Thoracic aorta (tissue), 2 donors: ENCODE measurements at places on chromosomes 12 and 14. TPM values are rescaled to one million over a fixed set of nuclear protein-coding genes. Genes with fewer than 3 reads are reported as not detected.

- no peak overlapping the region for H3K27ac ChIP-seq
- H3K4me1 ChIP-seq, result no peaks in the 10 kb centered on the region
- no peaks in the 10 kb centered on the region for H3K36me3 ChIP-seq
- no peak for DNase-seq
Observed at GRCh38 chr14:55832122-55832911, 252.3 kb downstream of the KTN1 start.

DNA sequence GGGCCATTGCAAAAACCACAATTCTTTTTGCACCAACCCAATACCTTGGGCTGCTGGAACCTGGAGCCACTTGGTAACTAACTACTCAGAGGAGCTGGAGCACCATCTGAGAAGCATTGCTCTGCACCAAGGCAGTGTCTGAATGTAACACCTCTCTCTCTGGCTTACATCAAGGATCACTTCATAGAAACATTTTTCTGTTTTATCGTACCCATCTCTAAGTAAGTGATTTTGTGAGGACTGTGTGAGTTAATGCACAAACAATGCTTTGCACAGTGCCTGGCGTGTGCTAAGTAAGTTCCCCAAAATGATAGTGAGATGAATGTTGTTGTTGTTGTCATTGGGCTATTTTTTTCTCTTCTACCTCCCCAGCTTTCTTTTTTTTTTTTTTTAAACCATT is 111.4 kb downstream of the ADCK1 start:
- no peaks in the 10 kb centered on the region for H3K27me3 ChIP-seq
- H3K4me3 ChIP-seq, result no peak overlapping the region
- H3K36me3 ChIP-seq, result no peaks in the 10 kb centered on the region
- H3K27ac ChIP-seq, result no peak overlapping the region
- DNase-seq, result no peak

GRCh38 chr14:97477353-97477752 is 680.2 kb downstream of the VRK1 start:
- H3K27me3 ChIP-seq, result no peaks in the 10 kb centered on the region
- H3K27ac ChIP-seq, result no peak overlapping the region
- H3K4me1 ChIP-seq, result no peaks in the 10 kb centered on the region
- H3K4me3 ChIP-seq, result no peak overlapping the region
- H3K36me3 ChIP-seq, result no peaks in the 10 kb centered on the region

DNA sequence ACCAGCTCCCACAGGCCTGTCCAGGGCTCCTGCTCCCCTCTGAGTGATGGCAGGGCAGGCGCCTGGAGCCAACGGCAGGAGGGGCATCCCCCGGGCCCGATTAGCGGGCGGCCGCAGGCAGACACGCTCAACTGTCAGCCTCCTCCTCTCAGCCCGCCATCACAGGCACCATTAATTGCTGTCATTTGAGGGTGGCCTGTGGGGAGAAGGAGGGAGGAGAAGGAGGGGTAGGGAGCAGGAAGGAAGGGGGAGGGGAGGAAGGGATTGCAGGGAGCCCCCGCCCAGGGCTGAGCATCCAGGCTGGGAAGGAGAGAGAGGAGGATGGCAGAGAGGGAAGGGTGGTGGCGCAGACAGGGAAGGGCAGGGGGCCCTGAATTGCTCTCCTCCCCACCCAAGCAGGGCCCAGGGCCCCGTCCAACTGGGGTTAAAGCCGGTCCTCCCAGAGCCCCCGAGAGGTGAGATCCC is 36.1 kb downstream of the NCOR2 start:
- no peak for DNase-seq
- H3K27me3 ChIP-seq, result no peaks in the 10 kb centered on the region
- no peaks in the 10 kb centered on the region for H3K4me1 ChIP-seq
- no peak overlapping the region for H3K4me3 ChIP-seq

DNA sequence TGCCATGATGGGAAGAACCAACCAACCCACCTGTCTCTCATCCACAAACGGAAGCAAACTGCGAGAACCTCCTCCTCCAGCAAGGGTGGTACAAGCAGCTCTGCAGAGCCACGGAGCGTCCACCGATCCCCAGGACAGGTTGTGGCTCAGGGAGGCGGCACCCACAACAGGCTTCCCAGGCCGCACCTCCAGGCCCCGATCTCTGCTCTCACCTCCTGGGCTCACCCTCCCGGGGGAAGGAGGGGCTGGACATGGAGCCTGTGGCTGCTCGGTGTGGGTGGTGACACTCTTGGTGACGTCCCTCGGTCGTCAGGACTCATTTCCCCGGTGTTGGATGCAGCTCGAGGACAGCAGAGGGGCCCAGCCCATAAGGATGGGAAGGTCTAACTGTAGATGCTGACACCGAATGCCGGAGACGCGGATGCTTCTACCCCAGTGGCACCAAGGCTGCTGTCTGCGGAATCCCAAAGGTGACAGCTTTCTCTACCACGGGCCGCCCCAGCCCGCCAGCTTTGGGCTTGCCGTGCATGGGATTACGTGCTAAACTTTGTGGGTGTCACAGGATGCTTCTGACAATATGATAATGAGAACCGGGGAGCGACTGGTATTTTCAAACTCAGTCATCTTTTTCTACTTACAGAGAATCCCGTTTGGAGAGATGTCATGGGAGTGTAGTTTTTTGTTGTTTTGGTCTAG is 58.0 kb downstream of the STX2 start:
- peaks cover 3% of the 10 kb centered on the region for H3K4me1 ChIP-seq
- no peak overlapping the region for H3K4me3 ChIP-seq
- H3K36me3 ChIP-seq, result peaks cover 9% of the 10 kb centered on the region
- DNase-seq, result no peak

The NGB gene
- not detected for total RNA-seq

The KRT4 gene
- total RNA-seq, result not detected

DNA sequence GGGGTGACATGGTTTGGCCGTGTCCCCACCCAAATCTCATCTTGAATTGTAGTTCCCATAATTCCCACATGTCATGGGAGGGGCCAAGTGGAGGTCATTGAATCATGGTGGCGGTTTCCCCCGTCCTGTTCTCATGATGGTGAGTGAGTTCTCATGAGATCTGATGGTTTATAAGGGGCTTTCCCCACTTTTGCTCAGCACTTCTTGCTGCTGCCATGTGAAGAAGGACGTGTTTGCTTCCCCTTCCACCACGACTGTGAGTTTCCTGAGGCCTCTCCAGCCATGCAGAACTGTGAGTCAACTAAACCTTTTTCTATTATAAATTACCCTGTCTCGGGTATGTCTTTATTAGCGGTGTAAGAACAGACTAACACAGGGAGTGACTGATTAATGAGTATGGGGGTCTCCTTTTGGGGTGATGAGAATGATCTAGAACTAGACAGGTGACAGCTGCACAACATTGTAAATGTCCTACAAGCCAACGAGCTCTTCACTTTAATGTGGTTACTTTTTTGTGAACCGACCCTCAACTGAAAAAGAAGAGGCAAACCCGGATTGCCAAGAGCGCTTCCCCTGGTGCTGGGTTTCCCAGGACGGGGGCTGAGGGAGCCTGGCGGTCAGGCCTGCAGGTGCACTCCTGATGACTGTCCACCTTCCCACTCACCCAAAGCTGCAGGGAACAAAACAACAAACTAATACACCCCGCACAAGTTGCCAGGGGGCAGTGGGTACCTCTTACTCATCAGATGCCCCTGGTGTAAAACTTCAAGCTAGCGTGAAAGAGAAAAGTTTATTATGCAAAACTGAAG is 90.1 kb downstream of the NCOR2 start:
- H3K4me3 ChIP-seq, result no peak overlapping the region
- no peak overlapping the region for H3K27ac ChIP-seq
- DNase-seq, result no peak
- peaks cover 3% of the 10 kb centered on the region for H3K4me1 ChIP-seq
- peaks cover 23% of the 10 kb centered on the region for H3K36me3 ChIP-seq

GRCh38 chr14:90398841-90399540 is 2.2 kb downstream of the CALM1 start:
- H3K27me3 ChIP-seq, result no peaks in the 10 kb centered on the region
- DNase-seq, result no peak
- H3K4me1 ChIP-seq, result peaks cover 23% of the 10 kb centered on the region
- peak overlapping the region; percentile 97 for H3K4me3 ChIP-seq
- H3K27ac ChIP-seq, result peak overlapping the region; percentile 73

The CISTR gene
- not detected for total RNA-seq

GRCh38 chr12:29287622-29288021 is 93.3 kb downstream of the ERGIC2 start:
- H3K27me3 ChIP-seq, result no peaks in the 10 kb centered on the region
- no peaks in the 10 kb centered on the region for H3K4me1 ChIP-seq
- no peak overlapping the region for H3K4me3 ChIP-seq

DNA sequence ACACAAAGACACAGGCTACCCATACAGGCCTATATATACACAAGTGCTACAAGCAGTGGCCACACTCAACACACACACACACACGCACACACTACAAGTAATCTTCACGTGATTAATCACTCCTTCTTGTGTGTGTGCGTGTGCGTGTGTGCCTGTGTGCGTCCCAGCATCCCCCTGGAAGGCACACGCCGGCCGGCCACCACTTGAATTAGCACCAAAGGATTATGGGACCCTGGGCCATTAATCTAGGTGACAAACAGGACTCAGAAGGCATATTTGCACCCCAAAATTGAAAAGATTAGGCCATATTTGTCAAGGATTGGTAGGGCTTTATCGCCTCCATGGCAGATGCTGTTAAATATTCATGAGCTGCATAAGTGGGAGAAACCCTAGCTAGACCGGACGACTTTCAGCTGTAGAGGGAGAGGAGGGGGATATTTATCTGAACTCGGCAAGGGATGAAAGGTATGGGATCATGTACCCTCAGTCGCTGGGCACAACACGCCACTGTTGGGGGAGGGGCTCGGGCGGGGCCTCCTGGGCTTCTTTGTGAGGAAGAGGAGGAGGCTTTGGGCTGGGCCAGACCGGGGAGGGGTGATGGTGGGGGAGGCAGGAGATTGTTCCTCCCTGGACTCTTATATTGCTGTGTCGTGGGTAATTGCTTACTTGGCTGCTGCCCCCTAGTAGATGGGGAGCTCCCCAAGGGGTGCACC is 89.6 kb upstream of the LHX5 start:
- H3K4me1 ChIP-seq, result no peaks in the 10 kb centered on the region
- H3K27me3 ChIP-seq, result no peaks in the 10 kb centered on the region
- no peak overlapping the region for H3K27ac ChIP-seq
- H3K4me3 ChIP-seq, result no peak overlapping the region
- no peak for DNase-seq
- H3K36me3 ChIP-seq, result no peaks in the 10 kb centered on the region

DNA sequence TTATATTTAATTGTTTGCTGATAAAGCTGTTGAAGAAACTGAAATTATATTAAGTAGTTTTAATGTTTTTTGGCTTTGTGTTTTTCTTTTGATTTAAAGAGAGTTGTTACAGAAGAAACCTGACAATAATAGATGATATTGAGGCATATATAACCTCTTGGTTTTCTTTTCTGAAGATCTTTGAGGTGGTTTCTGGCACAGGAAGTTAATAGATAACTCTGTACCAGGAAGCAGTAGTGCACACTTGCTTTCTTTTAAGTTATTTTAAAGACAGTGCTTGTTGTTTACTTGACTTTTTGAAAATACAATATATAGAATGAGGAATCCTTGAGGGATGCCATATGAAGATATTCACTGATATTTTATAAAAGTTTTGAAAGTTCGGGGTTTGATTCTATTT is 209.0 kb upstream of the FBXO33 start:
- H3K4me1 ChIP-seq, result no peaks in the 10 kb centered on the region
- no peaks in the 10 kb centered on the region for H3K36me3 ChIP-seq
- H3K27me3 ChIP-seq, result no peaks in the 10 kb centered on the region
- no peak overlapping the region for H3K4me3 ChIP-seq
- no peak for DNase-seq
- no peak overlapping the region for H3K27ac ChIP-seq

DNA sequence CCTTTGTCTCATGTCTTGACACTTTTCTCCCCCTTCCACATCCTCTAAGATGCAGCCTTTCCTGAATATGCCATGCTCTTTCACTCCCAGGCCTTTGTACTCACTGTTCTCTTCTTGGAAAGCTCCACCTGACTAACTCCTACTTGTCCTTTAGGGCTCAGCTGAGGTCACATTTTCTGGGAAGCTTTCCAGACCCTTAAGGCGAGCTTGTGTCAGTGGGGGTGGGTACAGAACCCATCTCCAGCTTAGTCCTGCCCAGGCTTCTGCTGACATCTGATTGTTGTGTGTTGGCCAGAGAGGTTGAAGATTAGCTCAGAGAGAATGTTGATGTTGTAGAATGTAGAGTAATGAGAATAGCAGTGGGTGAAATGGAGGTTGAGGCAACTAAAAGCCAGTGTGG is 2.9 kb upstream of the TSFM start:
- H3K27me3 ChIP-seq, result no peaks in the 10 kb centered on the region
- no peak overlapping the region for H3K27ac ChIP-seq
- no peak overlapping the region for H3K4me3 ChIP-seq
- H3K36me3 ChIP-seq, result peaks cover 8% of the 10 kb centered on the region
- no peak for DNase-seq
- peaks cover 12% of the 10 kb centered on the region for H3K4me1 ChIP-seq

The LMO3 gene
- 49.5 TPM for total RNA-seq

The SPATA7 gene
- total RNA-seq, result 11.9 TPM

- peak overlapping the region; percentile 29 for H3K27ac ChIP-seq
- no peaks in the 10 kb centered on the region for H3K27me3 ChIP-seq
- no peak for DNase-seq
- no peak overlapping the region for H3K4me3 ChIP-seq
- peaks cover 9% of the 10 kb centered on the region for H3K4me1 ChIP-seq
Observed at GRCh38 chr12:1993341-1993740, 10.9 kb downstream of the DCP1B start.

GRCh38 chr12:106629797-106630659 is 47.2 kb downstream of the RFX4 start:
- no peaks in the 10 kb centered on the region for H3K36me3 ChIP-seq
- no peaks in the 10 kb centered on the region for H3K4me1 ChIP-seq
- no peaks in the 10 kb centered on the region for H3K27me3 ChIP-seq
- DNase-seq, result no peak

- no peaks in the 10 kb centered on the region for H3K27me3 ChIP-seq
- H3K27ac ChIP-seq, result no peak overlapping the region
- peaks cover 8% of the 10 kb centered on the region for H3K4me1 ChIP-seq
- no peak overlapping the region for H3K4me3 ChIP-seq
Observed at GRCh38 chr12:70049596-70050360, 193.5 kb upstream of the CNOT2 start.

GRCh38 chr12:16563504-16563903 is 42.5 kb downstream of the LMO3 start:
- H3K27ac ChIP-seq, result no peak overlapping the region
- no peaks in the 10 kb centered on the region for H3K4me1 ChIP-seq
- no peak for DNase-seq

- no peak for DNase-seq
- H3K27ac ChIP-seq, result no peak overlapping the region
- H3K27me3 ChIP-seq, result no peaks in the 10 kb centered on the region
- H3K4me1 ChIP-seq, result no peaks in the 10 kb centered on the region
- no peaks in the 10 kb centered on the region for H3K36me3 ChIP-seq
Observed at GRCh38 chr12:51822261-51822616, 26.3 kb downstream of the FIGNL2 start.

- no peaks in the 10 kb centered on the region for H3K36me3 ChIP-seq
- no peak overlapping the region for H3K27ac ChIP-seq
- H3K4me3 ChIP-seq, result no peak overlapping the region
- H3K4me1 ChIP-seq, result no peaks in the 10 kb centered on the region
- H3K27me3 ChIP-seq, result no peaks in the 10 kb centered on the region
Observed at GRCh38 chr14:42664190-42664589, 1057.5 kb downstream of the LRFN5 start.
